NCI-H1092 treated with DMSO at 0.1 percent for 48 hours (cell line): ENCODE measurements at places on chromosomes 11 and 22.
A peak's percentile ranks its signal among the peaks of the same experiment; 100 is the strongest.

GRCh38 chr11:94494126-94494680 is 419 bp downstream of the ANKRD49 start:
- DNase-seq = no peak

GRCh38 chr11:70463478-70464255 is 65.3 kb downstream of the CTTN start:
- DNase-seq = no peak

GRCh38 chr11:120561286-120561685 is 49.7 kb downstream of the GRIK4 start:
- DNase-seq = no peak

- no peak for DNase-seq
Measured at GRCh38 chr11:19196432-19196831, 5.4 kb downstream of the CSRP3 start.

DNA sequence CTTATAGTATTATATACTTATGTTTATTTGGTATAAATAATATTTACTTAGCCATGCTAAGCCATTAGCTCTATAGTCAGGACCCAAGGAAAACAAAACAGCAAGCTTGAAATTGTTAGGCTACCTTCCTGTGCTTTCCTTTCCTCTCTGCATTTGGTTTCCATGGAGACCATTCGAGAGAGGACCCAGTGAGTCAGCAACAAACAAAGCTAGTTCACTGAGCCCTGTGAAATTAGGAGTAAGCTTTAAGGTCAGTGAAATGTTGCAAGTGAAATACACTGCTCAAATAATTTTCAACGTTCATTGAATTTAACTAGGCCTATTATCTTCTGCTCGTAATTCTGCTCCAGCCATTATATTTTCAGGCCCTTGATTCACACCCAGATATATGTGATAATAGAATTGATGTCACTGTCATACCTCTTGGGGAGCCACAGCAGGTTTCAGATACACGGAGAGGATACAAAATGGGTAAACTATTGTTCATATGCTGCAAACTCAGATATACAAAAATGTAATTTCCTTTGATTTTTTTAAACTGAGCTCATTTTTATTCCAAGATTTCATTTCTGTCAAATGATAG is 9.1 kb upstream of the OR10D3 start:
- peak; percentile 93 for DNase-seq

- peak; percentile 80 for DNase-seq
Measured at GRCh38 chr22:31618057-31618456, 44.0 kb downstream of the PISD start.

GRCh38 chr11:1410366-1411291 is 20.9 kb downstream of the BRSK2 start:
- peak; percentile 11 for DNase-seq

DNA sequence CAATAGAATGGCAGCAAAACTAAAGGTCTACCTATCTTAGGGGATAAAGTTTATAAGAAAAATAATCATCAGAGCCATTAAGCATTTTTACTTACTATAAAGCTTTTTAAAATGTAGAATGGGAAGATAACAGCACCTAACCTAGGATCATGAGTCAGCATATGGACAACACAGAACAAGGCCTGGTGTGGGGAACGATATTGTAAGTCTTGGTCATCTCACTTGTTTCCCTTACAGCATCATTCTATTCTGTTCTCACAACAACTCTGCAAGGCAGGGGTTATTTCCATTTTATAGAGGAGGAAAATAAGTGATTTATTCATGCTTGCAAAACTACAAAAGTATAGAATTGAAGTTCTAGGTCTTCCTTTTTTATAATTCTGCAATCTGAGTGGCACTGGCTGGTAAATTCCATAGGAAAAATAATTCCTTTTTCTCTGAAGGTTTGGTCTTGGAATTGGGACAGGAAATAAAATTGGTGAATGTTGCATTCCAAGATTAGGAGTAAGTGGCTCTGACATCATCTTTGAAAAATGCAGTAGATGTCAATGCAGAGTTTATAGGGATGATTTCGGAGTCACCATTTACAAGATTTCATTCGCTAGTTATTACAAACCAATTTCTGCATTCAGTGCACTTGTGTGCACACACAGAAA is 423.0 kb downstream of the DYNC2H1 start:
- no peak for DNase-seq

- no peak for DNase-seq
Measured at GRCh38 chr11:112778877-112779266, 182.3 kb upstream of the NCAM1 start.

DNA sequence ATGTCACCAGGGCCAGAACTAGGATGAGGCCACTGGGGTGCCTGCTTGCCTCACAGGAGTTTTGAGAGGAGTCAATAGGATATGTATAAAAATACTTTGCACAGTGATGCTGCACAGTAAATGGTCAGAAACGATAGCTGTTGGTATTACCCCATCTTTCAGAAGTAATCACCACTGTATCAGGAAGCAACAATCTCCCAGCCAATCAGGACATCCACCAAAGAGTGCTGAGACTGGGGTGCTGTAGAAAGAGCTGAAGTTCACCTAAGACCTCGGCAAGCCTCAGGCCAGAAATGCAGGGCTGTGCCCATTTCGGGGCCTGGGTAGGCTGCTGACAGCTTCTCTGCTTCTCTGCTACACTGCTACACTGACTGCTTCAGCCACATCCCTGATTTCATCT is 17.4 kb downstream of the LMO2 start:
- no peak for DNase-seq

DNA sequence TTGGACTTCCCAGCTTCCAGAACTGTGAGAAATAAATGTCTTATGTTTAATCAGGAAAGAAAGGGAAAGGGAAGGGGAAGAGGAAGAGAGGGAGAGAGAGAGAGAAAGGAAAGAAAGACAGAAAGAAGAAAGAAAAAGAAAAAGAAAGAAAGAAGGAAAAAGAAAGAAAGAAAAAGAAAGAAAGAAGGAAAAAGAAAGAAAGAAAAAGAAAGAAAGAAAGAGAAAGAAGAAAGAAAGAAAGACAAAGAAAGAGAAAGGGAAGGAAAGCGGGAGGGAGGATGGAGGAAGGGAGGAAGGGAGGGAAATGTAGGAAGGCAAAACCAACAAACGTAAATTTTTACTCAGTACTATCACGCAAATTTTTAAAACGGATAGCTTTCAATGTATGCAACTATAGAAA is 2281.8 kb downstream of the LRRC4C start:
- no peak for DNase-seq

DNA sequence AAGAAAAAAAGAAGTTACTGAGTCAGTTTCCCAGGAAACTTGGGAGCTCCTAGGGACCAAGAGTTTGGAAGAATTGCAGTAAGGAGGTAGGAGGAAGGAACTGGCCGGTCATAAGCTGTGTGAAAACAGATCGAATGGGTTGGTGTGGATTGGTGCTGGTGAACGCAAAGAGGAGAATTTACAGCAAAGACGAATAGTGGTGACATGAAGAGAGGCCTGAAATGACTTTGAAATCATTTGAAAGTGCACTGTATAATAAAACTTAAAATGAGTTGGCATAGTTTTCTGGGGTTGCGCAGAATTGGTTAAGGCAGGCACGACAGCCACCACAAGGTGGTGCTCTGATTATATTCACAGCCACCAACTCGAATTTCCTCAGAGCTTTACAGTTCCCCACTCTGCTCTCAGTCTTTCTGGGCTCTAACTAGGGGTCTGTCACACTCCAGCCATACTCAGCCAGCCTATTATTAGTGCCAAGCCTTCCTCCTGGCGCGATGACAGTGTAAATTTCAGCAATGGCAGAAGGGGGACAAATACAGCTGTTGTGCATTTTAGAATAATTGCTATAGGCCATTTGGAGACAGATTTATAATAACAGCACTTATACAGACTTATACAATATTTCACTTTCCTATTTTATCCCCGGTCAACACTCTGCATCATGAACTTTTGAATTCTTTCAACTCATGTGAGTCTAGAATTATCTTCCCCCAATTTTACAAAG is 8.3 kb upstream of the HTR3B start:
- DNase-seq = peak; percentile 82

- no peak for DNase-seq
Measured at GRCh38 chr22:17523925-17524324, 39.4 kb upstream of the SLC25A18 start.

DNA sequence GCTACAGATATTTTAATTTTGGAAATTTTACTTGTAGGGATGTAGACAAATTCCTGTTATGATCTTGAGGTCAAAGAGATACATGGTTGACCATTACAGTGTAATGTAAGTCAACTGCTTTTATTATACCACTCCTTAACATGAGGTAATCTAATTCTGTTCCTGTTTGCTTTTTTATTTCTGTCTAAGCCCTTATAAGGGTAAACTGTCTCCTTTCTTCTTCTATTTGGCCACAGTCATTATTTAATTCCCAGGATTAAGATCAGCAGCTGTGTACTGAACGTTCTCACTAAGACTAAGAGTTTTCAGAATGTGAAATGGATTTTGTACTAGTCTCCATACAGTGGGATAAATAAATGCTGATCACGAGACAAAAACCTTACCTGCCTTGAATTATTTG is 32.8 kb downstream of the C2CD3 start:
- no peak for DNase-seq

- no peak for DNase-seq
Measured at GRCh38 chr11:27717801-27718229, 17.6 kb upstream of the BDNF start.

DNA sequence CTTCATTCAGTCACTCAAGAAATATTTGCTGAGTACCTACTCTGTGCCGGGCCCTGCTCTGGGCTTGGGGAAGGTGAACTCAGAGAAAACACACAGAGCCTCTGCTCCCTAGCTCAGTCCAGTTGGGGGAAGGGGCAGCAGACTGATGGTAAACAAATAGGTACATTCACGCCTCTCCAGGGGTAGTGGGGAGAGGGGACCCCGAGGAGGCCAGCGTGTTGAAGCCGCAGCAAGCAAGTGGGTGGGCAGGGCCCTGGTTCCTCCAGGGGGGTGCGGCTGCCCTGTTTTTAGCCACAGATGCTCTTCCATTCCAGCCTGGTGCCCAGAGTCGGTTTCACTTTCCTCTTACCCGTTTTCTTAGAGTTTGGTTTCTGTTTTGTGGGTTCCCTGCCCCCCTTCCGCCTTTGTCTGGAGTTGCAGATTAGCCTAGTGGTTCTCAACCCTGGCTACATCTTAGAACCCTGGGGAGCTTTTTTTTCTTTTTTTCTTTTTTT is 8.7 kb downstream of the DRAP1 start:
- no peak for DNase-seq

GRCh38 chr11:79208126-79208525 is 232.7 kb downstream of the TENM4 start:
- DNase-seq = no peak

DNA sequence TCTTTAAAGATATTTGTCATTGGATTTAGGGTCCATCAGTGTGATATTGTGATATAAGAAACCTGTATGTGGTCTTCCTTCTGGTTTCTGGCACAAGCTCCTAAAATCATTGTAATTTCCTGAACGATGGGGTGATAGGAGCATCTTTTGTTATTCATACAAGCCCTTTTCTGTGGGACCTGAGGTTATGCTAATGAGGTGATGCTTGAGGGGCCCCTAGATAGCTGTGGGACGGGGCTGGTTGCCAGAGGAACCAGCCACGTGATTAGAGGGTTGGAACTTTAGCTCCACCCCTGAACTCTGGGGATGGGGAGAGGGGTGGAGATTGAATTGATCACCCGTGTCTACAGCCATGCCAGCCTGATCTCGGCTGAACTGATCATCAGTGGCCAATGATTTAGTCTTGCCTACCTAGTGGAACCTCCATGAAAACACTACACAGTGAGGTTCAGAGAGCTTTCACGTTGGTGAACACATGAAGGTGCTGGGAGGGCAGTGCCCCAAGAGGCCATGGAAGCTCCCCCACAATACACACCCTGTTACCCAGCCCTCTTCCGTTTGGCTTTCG is 62.8 kb downstream of the BCR start:
- no peak for DNase-seq

DNA sequence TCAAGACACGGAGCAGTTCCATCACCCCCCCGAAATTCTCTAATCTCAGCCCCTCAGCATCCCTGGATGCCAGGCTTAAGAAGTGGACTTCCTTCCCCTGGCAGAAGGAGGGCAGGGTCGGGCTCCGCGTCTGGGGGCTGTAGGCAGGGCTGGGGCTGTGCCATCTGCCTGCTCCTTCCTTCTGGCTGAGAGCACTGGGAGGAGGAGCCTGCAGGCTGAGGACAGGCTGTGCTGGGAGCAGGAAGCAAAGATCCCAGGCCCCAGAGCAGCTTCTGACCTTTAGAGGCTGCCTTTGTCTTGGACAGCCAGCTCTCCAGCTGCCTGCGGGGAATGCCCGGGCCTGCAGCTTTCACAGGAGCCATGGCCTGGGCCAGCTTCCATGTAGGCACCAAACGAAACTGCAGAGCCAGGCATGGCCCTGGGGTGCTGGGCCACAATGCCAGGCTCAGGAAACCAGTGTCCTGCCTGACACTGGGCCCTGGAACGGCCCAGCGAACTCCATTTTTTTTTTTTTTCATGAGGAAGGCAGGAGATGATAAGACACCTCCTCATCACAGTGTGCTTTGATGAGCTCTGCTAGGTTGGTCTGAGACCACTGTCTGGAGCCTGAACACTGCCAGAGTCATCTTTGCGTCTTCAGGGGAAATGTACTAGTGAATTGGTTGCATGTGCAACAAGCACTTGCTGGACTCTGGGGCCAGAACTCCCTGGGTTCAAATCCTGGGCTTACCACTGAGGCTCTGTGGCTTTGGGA is 67.9 kb downstream of the MCM5 start:
- DNase-seq = peak; percentile 12

- DNase-seq = no peak
Measured at GRCh38 chr11:126660321-126660720, 304.8 kb downstream of the ST3GAL4 start.

GRCh38 chr22:36470994-36471331 is 10.5 kb downstream of the TXN2 start:
- DNase-seq = no peak

DNA sequence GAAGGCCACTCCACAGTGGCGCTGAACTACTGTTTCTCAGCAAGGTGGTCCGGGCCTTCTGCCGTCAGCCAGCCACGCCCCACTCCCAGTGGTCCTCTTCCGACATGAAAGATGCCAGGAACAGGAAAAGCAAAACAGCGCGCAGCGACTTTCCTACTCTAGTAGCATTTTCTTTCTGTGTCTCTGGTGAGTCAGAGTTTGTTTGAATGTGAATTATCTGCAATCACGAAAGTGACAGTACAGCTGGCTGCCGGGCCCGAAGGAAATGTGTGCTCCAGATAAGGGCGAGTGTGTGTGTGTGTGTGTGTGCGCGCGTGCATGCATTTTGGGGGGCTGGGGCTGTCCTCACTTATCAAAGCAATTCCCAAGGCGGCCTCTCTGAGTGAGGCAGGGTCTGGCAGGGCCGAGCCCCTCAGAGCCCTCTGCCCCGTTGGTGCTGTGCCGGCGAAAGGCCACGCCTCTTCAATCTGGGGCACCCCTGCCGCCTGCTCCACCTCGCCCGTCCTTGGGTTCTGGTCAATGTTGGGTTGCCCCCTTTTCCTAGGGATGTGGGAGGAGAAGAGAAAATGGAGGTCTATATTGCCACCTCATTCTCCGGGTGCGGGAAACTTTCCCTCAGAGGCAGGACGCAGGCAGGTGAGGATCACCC is 288.5 kb downstream of the KIRREL3 start:
- DNase-seq = no peak

DNA sequence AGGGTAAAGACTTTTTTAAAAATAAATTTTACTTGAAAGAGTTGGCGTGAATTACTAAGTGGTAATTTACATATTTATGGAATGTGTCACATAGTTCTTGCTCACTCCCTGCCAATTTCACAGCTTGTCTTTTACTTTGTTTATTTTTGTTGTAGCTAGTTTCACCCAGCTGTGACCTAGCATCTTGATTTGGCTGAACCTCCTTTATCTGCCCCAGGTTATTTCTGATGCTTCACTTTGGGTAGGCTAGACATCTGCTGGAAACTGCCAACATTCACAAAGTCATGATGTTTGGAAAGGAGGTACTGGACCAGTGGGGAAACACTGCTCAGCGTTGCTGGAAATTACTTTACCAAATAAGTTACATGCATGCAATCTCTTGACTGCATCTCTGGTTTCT is 1676.0 kb upstream of the RAG2 start:
- no peak for DNase-seq
